Skin of body (tissue), 3 donors: ENCODE measurements at places on chromosomes 16 and 17.

DNA sequence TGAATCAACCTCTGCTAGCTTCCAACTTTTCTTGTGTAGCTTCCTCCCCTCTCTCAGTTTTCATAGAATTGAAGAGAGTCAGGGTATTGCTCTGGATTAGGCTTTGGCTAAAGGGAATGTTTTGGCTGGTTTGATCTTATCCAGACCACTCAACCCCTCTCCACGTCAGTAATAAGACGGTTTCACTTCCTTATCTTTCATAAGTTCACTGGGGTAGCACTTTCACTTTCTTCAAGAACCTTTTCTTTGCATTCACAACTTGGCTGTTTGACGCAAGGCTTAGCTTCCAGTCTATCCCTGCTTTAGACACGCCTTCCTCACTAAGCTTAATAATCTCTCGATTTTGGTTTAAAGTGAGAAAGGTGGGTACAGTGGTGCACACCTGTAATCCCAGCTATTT is 29.7 kb upstream of the OR1A2 start:
- DNase-seq, result no peak

DNA sequence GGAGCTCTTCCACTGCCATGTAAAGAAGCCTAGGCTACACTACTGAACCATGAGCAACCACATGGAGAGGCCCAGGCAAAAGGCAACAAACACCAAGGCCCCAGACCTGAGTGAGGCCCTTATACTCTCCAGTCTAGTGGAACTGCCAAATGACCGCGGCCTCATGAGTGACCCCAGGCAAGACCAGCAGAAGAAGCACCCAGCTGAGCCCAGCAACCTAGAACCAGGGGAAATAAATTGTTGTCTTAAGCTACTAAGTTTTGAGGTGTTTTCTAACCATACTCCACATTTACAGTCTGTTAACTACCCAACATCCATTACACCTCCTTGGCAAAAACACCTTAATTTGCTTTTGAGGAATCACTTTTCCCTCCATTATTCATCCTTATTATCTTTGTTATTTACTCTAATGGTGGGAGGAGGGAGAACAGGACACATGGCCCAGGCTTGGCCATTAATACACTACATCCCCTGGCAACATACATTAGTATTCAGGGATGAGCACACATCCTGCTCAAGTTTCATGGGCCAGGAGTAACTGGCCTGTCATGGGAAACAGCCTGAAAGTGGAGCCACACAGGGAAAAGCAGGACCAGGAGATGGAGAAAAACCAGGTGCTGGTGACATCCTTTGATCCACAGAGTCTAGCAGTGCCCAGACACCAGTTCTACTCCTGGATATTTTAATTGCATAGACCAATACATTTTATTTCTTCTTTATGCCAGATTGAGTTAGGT is 26.2 kb downstream of the SLC39A11 start:
- no peak for DNase-seq

DNA sequence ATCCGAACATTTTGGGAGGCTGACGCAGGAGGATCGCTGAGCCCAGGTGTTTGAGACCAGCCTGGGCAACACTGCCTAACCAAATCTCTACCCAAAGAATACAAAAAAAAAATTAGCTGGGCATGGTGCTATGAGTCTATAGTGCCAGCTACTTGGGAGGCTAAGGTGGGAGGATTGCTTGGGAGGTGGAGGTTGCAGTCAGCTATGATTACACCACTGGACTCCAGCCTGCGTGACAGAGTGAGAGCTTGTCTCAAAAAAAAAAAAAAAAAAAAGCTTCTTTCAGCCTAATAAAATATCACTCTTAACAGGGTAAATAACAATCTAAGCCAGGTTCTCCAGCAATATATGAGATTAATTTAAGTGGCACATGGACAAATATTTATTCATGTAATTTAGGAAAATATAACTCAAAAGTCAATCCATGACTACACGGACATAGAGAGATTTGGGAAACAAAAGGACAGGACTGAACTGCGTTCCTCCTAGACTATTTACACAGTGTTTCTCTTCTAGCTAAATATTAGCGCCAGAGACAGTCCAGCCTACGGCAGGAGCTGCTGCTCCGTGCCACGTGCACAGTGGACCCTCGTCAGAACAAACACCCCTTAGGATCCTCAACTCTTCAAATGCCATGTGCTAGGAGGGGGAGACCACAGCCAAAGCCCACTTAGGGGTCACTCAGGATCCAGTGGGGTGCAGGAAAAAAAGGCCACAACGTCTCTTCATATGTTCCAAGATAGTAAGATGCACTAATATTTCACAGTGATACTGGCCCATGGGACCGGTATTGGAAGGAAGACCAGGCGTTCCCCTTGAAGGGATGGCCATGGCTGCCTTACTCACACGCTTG is 8.7 kb downstream of the USP36 start:
- DNase-seq, result no peak

DNA sequence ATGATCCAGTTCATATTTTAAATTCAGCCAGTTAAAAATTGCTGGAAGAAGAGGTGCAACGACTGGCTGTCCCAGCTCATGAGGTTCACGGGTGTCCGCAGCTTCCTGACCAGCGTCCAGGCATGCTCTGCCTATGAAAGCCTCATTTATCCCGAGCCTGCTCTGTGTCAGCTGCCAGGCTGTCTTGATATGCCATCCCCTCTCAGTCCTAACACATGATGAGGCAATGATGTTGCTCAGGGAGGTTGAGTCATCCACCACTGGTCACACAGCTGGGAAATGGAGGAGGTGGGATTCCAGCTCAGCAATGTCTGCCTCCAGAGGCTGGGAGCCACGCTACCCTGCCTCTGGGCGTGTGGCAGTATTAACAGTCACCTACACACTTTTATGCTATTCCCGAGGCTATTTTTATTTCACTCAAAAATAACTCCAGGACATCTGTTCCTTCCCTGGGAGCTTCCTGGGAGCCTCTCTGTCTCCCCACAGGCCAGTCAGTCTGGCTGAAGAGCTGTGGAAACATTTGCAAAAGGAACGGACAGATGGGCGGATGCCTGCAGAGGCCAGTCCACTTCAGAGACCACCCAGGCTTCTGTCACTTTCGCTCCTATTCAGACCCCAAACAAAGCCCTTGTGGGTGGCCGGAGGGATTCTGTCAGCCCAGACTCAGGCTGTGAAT is 22.5 kb downstream of the RAB11FIP4 start:
- DNase-seq, result no peak

DNA sequence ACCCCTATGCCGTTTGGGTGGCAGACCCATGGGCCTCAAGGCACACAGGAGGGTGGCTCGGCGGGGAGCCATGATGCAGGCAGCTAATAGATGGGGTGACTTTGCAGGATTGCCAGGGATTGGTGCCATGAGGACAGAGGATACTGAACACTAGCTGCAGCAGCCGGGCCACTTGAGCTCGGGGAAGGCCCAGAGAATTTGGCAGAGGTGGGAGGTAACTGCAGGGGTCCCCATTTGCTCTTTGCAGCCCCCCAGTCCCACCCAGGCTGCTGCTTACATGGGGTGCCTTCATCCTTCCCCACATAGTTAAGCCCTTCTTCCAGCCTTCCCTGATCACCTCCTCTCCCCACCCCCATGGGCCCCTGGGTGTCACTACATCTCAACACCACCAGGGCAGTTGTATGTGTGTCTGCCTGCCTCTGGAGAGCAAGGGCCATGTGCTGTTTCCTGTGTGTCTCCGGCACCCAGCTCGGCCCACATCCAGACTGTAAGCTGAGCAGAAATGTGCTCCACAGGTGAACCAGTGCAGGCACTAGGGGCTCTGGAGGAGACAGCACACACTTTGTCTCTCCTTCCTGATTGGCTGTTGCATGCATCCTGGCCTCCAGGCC is 52.0 kb downstream of the SREBF1 start:
- DNase-seq, result no peak

GRCh38 chr16:23131036-23131435 is 18.2 kb downstream of the USP31 start:
- DNase-seq, result no peak

- no peak for DNase-seq
Measured at GRCh38 chr16:47574091-47575054, 113.2 kb downstream of the PHKB start.

DNA sequence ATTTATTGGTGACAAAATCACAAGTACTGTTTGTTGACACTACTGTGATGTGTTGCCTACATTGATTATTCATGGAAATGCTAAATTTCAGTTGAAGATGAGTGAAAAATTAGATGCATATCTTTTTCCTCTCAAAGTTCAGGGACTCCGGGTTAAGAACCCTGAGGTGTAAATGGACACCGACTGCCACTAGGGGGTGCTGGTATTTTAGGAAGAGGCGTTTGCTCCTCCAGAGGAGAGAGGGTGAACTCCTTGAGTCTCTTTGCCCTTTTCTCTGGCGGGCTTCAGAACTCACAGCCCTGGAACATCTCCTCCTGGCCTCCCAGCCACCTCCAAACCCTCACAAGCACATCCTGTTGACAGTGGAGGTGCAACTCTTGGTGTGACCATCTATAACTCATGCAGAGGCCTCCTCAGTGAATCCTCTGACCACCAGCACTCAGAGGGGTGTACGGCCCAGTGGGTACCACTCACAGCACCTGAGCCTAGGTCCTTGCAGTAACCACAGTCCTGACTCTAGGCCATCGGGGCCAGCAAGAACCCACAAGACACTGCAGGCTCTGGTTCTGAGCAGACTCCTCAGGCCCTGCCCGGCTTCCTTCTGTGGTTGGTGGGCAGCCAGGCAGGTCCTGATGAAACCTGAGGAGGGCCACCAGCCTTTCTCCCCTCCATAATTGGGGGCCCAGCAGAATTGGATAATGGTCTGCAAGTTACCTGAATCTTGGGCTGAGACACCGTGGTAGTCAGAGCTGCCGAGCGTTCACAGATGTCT is 26.2 kb upstream of the PIK3R5 start:
- peak; percentile 9 for DNase-seq

GRCh38 chr17:57747221-57748017 is 2.3 kb upstream of the CCDC182 start:
- peak; percentile 36 for DNase-seq
